Non-pigmented ciliary epithelial cell (primary cell): ENCODE measurements at places on chromosomes 1 and 21.

DNA sequence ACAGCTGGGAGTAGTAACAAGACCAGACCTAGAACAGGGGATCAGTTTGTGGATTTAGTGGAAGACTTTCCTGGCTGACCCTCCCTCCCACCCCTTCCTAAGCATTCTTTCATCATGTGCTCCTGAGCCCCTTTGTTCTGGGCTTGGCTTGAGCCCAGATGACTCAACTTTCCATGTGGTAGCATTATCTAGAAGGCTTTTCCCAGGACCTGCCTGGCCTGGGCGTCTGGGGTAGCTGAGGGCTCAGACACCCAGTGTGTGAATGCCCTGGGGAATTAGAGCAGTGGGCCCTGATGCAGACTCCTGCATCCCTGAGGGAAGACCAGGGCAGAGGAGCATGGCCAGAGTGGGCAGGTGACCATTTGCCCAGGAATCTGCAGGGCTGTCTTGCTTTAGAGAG lies 44.1 kb upstream of the TSPAN2 start:
- DNase-seq = peak; percentile 45

DNA sequence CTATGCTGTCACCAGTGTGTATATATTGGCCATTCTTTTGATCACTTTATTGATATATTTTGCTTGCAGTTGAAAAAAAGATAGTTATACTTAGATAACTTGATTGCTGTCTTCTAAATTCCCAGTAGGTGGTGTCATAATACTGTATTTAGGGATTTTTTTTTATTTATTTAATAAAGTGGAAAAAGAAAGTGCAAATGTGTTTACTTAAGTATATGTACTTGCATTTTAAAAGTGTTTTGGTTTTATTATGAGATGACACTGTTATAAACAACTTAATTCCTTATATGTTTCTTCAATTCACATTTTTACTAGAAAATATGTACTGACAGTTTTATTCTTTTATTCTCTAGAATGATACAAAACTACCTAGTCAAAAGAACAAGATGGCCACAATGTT lies 164.8 kb downstream of the USP25 start:
- DNase-seq = no peak

DNA sequence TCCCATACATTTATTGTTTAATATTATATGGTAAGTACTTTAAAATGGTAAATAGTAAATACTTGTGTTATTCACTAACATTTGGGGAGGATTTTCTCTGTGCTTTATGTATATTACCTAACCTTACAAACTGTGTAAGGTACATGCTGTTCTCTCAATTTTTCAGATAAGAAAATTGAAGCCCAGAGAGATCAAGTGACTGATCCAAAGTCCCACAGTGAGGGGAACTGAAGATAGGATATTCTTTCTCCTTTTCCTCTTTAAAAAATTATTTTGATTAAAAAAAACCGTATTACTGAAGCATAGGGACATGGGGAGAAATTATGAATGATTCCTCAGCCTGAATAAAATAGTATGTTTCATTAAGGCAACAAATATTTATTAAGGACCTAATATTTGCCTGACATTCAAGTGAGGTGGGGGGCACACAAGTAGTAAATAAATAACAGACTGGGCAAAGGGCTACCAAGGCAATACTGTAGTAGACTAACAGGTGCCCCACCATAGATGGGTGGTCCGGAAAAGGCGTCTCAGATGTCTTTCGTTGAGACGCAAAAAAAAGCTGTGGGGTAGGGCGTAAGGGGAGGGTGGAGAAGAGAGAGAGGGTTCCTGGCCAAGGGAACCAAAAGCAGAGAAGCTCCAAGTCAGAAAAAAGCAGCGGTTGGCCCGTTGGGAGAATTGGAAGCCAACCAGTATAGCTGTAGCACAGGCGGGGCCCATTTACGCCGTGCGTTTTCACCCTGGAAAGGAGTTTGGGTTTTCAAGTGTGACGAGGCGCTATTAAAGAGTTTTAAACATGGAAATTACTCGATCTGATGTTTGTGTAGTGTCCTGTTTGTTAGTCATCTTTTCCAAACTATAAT lies 944 bp upstream of the AGO3 start:
- no peak for DNase-seq

- DNase-seq = no peak
These were observed 10.9 kb downstream of the SLC41A1 start for GRCh38 chr1:205802060-205802459.
